H1 (cell line): ENCODE measurements at places on chromosomes 2 and 18.

DNA sequence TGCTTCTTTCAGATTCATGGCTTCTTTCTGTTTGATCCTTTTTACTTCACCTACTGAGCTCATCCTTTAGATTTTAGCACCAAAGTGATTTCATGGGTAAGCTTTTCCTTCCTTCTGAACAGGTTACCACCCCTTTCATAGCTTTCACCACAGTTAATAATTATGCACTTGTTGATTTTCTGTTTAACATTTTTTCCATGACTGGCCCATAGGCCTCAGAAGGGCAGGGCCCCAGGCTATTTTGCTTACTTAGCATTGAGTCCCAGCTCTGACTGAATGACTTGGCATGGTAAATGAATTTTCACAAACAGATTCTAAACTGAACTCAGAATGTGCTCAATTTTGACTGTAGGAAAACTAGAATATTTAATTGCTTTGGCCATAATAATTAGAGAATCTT is 177.0 kb downstream of the GCA start:
- no peak for DNase-seq

- no peak for DNase-seq
These were observed 54.4 kb downstream of the STK39 start for GRCh38 chr2:168192839-168193616.

GRCh38 chr2:100390001-100390940 is 27.2 kb downstream of the CHST10 start:
- no peak for DNase-seq

DNA sequence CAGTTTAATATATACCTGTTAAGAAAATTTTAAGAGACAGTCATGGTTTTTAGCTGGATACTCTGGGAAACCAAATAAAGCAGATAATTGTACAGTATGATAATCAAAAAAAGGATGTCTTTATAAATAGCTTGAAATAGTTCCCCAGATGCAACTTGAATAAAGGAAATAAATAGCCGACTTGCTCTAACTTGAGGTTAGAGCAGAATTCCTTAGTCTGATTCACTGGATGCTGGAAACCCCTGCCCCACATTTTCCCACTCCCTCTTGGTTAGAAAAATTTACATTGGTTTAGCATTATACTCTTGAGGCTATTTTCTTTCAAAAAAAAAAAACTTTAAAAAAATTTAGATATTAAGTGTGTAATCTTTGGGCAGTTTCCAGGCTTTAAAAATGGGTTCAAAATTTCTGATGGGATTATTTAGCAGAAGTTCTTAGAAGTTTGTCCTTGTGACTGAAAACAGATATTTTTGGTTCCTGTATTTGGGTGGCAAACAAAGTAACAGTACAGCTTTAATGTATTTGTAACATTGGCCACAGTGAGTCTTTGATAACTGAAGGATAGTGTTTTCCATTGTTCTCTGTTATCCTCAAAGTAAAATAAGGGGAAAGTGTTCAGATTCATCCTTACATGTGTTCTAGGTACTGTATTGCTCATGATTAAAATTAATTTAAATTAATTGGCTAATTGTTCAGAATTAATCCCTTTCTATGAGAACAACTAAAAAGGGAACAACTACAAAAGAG is 39.6 kb downstream of the ITGAV start:
- no peak for DNase-seq

DNA sequence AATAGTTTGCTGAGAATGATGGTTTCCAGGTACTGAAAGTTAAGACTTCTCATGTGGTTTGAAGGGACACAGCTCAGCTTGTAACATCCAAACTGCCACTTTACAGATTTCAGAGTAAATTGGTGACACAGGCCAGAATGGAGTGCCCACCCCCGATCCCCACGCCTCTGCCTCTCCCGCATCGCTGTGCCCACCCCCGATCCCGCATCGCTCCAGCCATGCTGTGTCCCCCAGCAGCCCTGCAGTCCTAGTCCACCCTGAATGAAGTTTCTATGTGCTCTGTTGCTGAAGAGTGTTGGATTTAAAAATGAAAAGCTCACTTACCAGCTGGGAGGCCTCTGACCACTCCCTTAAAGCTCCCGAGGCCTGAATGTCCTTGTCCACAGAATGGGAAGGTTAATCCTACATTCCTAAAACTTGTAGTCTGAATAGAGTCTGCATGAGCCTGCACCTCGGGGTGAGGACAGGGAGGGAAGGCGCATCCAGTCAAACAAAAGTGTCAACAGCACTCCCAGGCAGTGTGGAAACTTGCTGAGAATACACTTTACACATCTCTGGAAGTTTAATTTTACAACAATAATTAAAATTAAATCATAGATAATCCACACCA is 176.4 kb upstream of the ID2 start:
- no peak for DNase-seq

GRCh38 chr2:237901932-237902850 is 42.8 kb downstream of the RAMP1 start:
- DNase-seq = no peak

GRCh38 chr2:108617617-108618016 is 83.3 kb downstream of the LIMS1 start:
- no peak for DNase-seq
